Fibroblast of the aortic adventitia (primary cell): ENCODE measurements at places on chromosomes 1 and 21. TPM values are rescaled to one million over a fixed set of nuclear protein-coding genes. Genes with fewer than 3 reads are reported as not detected.

DNA sequence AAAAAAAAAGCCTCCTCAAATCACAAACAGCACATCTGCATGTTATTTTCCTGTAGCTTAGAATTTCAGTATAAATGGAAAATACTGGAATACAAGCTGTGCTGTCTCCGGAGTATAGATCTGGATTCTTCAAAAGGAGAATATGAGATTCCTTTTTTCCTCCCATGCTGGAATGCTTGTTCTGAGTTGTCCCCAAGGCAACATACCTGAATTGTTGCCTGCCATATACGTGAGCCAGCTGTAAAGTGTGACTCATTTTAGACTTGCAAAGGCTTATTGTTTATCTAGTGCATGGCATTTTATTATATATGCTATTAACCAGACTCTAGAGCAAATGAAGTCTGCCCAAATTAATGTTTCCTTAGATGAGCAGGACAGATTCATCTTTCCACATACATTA, 95.0 kb upstream of the C1orf105 start:
- peak; percentile 72 for DNase-seq

DNA sequence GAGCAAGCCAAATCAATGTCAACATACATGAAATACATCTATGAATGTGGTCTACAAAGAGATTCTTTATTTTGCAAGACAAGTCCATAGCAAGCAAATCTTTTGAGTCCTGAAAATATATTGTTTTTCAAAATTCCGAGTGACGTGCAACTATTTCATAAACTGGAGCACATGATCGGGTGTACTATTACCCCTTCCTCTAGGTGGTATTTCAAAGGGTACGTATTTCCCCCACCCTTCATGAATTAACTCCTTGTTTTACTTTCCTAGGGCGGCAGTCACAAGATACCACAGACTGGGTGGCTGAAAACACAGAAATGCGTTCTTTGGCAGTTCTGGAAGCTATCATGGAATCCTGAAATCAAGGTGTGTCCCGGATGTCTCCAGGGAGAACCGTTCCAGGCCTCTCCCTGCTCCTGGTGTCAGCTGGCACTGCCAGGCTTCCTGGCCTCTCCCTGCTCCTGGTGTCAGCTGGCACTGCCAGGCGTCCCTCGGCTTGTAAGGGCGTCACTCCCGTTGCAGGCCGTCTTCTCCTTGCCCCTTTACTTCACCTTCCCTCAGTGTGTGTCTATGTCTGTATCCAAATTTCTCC, 55.3 kb downstream of the RIPK4 start:
- no peak for DNase-seq

DNA sequence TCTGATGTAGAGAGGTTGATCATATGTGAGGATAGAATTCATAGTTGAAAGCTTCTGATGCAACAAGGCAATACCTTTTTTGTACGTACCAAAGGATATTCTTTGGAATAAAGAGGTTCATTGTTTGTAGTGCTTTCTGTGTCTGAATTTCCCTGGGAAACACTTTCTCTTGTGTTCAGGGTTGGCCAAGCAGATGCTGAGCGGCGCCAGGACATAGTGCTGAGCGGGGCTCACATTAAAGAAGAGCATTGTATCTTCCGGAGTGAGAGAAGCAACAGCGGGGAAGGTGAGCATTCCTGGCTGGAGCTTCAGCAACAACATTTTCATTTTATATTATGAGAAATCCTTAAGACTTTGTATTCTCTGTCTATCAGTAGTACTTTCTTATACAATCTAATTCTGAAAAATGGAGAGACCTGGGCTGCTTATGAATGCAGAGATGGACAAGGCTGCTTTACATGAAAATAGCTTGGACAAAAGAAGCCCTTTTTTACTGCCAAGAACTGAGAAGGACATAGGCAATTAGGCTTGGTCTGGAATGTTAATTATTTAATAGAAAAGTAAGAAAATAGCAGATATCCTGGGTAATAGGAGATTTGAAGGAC, 85.2 kb downstream of the KIF1B start:
- DNase-seq: no peak

Gene CNR2
- total RNA-seq: under 0.01 TPM in 1 of 2 replicates, not detected in the other

GRCh38 chr1:51653127-51653526, 36.2 kb downstream of the OSBPL9 start:
- DNase-seq: no peak

Gene ATP6V0B
- 47.3 and 53.1 TPM in 2 replicates for total RNA-seq

Gene LDLRAD1
- total RNA-seq: not detected in 2 replicates

Gene UBL4B
- total RNA-seq: not detected in 2 replicates
